Thyroid gland (tissue), 4 donors: ENCODE measurements at places on chromosomes 11 and 22. TPM values are rescaled to one million over a fixed set of nuclear protein-coding genes. Genes with fewer than 3 reads are reported as not detected.

Gene MLC1
- total RNA-seq = not detected

Gene FREY1
- total RNA-seq = 1.8 TPM

Gene PLEKHA7
- 29.0 TPM for total RNA-seq

Gene KIRREL3
- total RNA-seq = not detected

Gene KCNJ1
- total RNA-seq = not detected

Gene APOL5
- not detected for total RNA-seq

Gene APOL1
- total RNA-seq = 16.8 TPM

DNA sequence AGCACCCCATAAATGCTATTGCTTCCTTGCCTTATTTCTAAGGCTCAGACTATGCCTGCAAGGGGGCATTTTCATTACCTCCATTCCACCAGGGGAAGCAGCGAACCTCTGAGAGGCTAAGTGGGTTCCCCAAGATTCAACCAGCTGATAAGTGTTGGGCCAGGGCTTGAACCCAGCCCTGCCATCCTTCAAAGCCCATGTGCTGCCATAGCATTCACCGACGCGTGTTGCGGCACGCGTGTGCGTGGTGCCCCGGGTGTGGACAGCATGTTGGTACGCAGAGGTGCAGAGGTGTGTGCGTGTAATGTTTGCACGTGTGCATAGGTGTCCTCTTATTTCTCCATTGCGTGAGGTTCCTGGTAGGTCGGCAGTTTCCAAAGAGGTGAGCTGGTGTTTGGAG lies 66.0 kb upstream of the PPARA start:
- H3K4me3 ChIP-seq = no peak overlapping the region
- no peaks in the 10 kb centered on the region for H3K36me3 ChIP-seq
- H3K27me3 ChIP-seq = no peaks in the 10 kb centered on the region
- peak overlapping the region; percentile 97 for H3K27ac ChIP-seq
- H3K4me1 ChIP-seq = peaks cover 23% of the 10 kb centered on the region

DNA sequence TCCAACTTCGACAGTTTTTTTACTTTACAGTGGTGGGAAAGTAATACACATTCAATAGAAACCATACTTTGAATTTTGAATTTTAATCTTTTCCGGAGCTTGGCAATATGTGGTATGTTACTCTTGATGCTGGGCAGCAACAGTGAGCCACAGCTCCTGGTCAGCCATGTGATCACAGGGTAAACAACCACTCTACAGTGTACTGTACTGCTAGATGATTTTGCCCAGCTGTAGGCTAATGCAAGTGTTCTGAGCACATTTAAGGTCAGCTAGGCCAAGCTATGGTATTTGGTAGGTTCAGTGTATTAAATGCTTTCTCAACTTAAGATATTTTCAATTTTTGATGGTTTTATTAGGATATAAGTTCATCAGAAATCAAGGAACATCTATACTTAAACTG lies 48.7 kb upstream of the GRIK4 start:
- no peak for DNase-seq
- peaks cover 70% of the 10 kb centered on the region for H3K36me3 ChIP-seq
- H3K27me3 ChIP-seq = no peaks in the 10 kb centered on the region
- H3K4me3 ChIP-seq = no peak overlapping the region

GRCh38 chr22:20264614-20265452 lies 3.3 kb downstream of the RTN4R start:
- H3K4me3 ChIP-seq = no peak overlapping the region
- H3K27me3 ChIP-seq = no peaks in the 10 kb centered on the region
- no peaks in the 10 kb centered on the region for H3K36me3 ChIP-seq
- H3K27ac ChIP-seq = no peak overlapping the region
- H3K4me1 ChIP-seq = peaks cover 11% of the 10 kb centered on the region

DNA sequence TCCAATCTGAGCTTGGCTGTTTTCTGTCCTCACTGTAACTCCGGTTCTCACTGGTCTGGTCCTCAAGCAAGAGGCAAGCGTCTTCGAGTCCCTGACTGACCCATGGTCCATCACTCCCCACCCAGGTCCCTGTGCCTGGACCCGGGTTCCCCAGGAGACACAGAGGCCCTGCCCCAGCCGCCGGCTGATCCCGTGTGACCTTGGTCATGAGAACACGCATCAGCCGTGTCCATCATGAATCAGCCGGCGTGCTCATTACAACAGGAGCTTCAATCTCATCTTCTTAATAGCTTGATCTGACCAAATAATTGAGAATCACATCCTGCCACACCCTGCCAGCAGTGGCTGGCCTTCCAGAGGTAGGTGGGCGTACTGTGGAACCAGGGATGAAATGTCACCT lies 545.1 kb downstream of the BRD1 start:
- H3K36me3 ChIP-seq = no peaks in the 10 kb centered on the region
- no peaks in the 10 kb centered on the region for H3K4me1 ChIP-seq
- no peak overlapping the region for H3K27ac ChIP-seq
- no peak overlapping the region for H3K4me3 ChIP-seq
- no peaks in the 10 kb centered on the region for H3K27me3 ChIP-seq

DNA sequence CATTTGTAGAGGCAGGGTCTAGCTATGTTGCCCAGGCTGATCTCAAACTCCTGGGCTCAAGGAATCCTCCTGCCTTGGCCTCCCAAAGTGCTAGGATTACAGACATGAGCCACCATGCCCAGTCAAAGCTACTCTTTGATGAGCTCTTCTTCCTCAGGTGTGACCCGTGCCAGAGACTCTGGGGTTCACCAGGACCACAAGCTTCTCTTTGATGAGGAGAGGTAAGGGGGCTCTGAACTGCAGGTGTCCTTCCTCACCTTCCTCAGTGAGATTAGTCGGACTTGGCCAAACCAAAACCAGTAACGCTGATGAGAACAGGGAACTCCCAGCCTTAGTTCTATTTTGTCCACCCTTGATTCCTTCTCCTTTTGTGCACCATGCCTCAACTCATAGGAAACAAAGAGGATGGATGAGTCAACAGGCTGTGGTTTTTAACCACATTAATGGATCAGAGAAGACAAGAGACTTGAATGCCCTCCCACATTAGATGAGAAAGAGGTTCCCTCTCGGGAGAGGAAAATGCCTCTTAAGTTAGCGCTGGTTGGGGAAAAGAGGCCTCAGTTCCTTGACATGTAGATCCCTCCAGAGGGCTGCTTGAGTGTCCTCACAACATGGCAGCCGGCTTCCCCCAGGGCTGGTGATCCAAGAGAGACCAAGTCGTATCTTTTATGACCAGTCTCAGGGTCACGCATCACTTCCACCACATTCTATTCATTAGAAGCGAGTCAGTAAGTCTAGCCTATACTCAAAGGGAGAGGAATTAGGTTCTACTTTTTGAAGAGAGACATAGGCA lies 25.7 kb upstream of the CTR9 start:
- no peaks in the 10 kb centered on the region for H3K27me3 ChIP-seq
- no peaks in the 10 kb centered on the region for H3K4me1 ChIP-seq
- H3K4me3 ChIP-seq = no peak overlapping the region

- no peaks in the 10 kb centered on the region for H3K36me3 ChIP-seq
- H3K27ac ChIP-seq = no peak overlapping the region
- no peak overlapping the region for H3K4me3 ChIP-seq
These were observed 7.4 kb upstream of the RCE1 start for GRCh38 chr11:66835768-66836405.

- peaks cover 10% of the 10 kb centered on the region for H3K36me3 ChIP-seq
- no peak overlapping the region for H3K27ac ChIP-seq
- H3K27me3 ChIP-seq = no peaks in the 10 kb centered on the region
- no peak overlapping the region for H3K4me3 ChIP-seq
- DNase-seq = no peak
These were observed 7.8 kb downstream of the SIPA1 start for GRCh38 chr11:65645710-65646109.
